ENCODE measurements at places on chromosomes 12 and 14.

DNA sequence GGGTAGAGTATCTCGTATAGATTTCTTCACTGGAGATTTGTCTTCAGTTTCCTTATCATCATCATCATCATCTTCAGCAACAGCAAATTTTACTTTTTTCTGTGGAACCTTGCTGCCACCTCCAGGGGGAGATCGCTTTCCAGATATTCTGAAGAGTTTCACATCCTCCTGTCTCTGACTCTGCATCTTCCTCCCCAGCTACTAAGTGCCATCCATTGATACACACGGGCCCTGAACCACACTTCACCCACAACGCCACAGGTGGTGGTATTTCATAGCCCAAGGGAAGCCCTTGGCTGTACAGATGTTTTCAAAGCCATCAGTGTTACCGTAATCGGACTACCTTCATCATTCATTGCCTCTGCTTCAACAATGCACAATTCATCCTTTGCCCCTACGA is 82.2 kb downstream of the PPP2R5C start:
- DNase-seq = no peak

DNA sequence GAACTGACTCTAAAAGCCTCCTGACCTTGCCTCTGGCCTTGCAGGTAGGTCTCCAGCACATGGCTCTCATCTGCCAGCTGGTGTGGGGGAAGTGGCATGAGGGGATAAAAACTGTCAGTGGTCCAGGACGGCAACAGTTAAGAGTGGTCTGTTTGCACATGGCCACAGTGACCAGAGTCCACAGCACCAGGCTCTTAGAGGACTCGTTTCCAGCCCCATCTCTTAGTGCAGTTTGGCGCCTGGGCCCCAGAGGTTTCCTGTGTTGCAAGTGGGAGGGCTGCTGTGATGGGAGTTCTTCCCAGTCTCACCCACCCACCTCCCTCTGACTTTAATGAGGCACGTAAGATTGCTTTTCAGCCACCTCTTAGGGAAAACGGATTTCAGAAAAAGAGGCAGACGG is 37.0 kb downstream of the APPL2 start:
- DNase-seq = no peak

DNA sequence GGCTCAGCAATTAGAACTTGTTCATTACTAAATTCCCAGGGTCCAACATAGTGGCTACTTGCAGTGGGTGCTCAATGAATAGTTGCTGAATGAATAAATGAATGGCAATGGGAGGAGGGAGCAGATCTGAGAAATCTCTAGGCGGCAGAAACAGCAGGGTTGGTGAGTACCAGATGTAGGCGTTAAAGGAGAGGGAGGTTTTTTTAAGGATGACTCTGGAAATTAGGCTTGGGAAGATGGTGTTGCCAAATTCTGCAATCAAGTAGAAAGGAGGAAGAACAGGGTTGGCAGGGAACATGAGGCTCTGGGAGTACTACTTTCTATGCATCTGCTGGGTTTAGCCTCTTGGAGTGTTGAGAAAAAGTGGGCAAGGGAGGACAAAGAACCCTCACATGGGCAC is 207.1 kb downstream of the APAF1 start:
- no peak for DNase-seq

DNA sequence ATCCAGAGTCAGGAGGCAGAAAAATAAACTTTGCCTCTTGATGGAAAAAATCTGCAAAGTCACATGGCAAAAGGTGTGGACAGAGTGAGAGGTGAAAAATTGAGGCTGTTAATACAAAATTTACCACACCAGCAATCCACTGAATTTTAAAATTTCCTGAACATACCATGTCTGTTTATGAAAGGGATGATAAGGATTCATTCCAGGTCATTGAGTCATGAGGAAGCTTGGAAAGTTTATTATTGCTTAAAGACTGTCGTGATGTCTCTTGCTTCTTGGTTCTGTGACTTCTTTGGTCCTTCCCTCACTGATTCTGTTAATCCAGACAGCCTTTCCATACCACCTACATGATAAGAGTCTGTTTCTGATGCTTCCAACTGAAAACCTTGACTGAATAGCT is 73.2 kb downstream of the TTC6 start:
- peak; percentile 21 for DNase-seq

DNA sequence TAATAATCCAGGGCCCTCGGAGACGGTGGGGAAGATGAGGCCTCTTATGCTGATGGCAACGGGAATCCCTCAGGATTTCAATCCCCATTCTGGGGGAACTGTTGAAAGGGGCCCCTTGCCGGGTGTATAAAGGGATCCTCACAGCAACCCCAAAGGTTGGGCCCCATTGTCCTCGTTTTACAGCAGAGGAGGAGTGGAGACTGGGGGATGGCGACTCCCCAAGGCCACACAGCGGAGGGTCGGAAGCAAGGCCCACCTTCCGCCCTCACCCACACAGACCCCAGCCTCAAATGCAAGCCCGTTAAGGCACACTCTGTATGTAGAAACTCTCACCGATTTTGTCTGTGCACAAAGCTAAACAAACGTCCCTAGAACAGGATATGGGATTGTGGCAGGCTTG is 327.9 kb upstream of the DIO3 start:
- DNase-seq = no peak

- peak; percentile 97 for DNase-seq
Observed at GRCh38 chr12:100058482-100059029, 73.8 kb upstream of the ANKS1B start.

- DNase-seq = peak; percentile 22
Observed at GRCh38 chr12:66678338-66679275, at the start of gene GRIP1. TSS of gene GRIP1 (minus strand) at chr12:66679076. CDS start at chr12:66678904, 172 bp downstream.

DNA sequence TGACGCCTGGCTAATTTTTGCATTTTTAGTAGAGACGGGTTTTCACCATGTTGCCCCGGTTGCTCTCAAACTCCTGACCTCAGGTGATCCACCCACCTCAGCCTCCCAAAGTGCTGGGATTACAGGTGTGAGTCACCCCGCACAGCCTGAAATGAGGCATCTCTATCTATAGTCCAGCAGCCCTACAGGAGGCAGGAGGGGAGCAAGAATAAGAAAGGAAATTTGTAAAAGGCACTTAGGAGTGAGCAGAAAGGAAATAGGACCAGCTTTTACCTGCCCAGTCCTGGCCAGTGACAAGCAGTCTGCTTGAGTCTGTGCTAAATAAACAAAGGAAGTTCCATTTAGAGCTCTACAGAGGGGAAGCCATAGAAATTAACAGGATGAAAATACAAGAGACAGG is 15.0 kb upstream of the PSMA6 start:
- no peak for DNase-seq
